ENCODE measurements at places on chromosomes 6 and 20.

DNA sequence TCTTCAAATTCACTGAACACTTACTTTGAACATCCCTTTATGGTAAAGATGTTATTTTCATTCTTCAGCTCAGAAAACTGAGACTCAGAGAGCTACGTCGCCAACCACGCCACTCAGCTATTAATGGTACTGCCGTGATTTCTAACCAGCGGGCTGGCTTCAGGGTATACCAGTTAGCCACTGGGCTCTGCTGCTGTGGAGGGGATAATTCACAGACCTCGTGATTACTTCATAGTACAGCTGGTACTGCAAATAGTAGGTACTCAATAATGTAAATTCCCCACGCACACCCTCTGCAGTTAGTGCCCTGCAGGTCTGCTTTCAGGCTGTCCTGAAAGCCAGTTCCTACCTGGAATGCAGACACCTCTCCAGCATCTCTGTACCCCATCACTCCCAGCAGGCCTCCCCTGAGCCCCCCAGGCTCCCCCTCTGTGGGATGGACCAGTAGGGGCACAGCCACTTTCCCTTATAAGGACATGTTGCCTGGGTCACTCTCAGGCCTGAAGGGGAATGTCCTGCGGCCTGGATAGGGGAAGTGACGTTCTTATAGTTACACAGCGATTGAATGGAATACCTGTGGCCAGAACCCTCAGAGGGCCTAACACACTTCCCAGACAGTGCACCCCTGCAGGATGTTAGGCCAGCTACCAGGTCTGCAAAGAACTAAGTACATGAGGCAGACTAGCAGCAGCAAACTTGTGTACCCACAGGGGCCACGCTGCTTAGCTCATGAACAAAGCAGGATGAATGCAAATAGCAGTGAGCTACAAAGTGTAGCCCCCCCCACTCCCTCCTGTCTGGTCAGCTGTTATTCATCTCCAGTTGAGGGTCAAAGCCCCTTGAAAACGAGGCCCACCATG lies 1.3 kb upstream of the OCSTAMP start:
- DNase-seq: no peak

DNA sequence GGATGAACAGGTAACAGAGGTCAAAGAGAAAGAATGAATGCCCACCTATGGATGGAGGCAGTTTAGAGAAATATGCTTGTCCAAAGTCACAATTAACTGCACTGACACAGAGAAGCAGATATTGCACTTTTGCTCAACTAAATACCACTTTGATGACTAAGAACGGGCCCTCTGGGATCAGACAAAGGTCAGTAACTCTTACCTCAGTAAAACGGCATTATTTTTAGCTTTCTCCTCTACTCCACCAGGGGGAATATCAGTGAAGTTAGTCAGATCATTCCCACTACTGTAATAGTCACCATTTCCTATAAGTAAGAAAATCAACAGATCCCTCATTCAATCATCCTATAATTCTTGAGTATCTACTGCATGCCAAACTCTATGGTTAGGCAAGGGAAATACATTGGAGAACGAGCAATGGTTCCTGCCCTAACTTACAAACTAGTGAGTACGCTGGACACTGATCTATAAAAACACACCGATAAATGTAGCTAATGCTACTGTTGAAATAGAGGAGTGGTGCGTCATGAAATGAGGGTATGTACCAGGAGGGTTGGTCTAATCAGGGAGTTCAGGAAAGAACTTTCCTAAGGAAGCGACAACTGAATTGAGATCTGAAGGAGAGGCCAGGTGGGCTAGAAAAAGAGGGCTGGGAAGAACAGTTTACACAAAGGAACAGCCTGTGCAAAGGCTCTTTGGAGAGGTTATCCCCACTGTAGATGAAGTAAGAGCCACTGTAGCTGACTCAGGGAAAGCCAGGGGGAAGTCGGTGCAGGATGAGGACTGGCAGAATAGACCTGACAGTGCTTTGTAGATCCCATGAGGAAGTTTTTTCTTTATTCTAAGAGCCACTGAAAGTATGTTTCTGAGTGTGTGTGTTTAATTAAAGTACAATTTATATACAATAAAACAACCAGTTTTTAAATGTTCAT lies 9.2 kb downstream of the ECI2 start:
- no peak for DNase-seq

DNA sequence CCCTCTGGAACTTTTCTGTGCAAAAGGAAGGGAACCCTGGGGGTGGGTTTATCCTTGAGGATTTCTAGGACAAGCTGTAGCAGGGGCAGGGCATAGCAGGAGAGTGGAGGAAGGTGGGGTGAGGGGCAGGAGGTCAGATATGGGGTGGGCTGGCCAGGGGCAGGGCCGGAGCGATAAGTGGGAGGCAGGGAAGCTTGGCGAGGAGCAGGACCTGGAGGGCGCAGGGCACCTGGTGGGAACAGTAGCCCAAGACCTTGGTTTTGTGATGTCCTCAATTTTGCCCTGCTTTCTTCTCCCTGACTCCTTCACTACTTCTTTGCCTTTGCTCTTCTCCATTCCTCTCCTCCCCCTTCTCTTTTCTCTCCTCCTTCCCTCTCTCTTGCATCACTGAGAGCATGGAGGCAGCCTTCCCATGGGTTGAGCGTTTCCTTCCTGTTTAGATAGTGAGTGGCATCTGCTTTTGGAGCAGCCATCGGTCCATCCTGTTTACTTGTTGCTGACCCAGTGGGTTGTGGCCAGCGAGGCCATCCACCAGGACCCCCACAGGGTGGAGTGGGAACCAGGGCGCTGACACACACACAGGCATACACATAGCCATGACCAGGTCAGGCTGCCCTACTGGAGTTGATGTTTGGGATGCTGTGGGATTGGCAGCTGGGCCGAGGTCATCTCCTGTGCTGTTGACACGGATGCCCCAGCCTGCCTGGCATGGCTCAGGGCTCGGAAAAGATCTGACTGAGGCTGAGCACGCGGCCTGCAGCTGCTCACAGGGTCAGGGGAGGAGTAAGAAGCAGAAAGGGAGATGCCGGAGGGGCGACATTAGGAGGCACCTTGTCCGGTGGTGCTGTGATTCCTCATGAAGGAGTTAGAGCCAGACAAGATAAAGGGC lies 121.0 kb upstream of the RNF24 start:
- DNase-seq: no peak

GRCh38 chr20:35292504-35293285 lies 470 bp upstream of the FAM83C start:
- no peak for DNase-seq

- no peak for DNase-seq
Measured at GRCh38 chr6:112761740-112762139, 414.6 kb downstream of the RFPL4B start.

GRCh38 chr6:161232010-161232409 lies 41.9 kb downstream of the AGPAT4 start:
- no peak for DNase-seq

DNA sequence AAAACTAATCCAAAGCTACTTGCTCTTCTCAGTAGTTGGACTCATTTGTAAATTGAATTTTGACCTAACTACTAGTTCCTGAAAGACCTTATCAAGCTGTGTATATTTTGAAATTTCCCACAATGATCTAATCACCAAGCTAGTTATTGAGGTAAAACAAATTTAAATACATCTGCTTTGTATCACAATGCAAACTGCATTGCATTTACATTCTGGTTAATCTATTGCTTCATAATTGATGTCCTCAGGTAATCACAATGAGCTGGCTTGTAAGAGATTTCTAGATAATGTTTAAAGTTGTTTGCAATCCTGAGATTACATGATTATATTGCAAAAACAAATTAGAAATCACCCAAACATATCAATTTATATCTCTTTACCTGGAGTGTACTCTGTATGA lies 848.8 kb downstream of the HACE1 start:
- DNase-seq: no peak

DNA sequence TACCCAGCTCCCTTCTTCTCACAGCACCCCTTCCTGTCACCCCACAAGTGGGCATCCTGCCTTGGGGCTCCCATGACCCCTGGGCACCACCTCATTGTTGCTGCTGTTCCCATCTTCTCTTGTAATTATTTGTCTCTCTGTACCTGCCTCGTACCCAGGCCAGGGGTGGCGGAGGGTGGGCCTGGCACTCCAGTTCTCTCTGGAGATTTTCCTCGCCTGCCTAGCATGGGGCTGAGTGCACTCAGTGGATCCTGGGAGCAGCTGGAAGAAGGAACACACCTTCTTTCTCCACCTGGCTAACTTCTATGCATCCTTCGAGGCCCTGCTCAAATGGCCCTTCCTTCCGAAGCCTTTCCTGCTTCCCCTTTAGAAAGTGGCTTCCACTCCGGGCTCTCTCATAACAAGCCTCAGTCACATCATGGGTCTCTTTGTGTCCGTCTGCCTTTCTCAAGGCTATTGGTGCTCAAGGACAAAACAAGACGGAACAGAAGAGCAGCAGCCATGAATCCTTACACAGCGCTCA lies 79.2 kb downstream of the SRC start:
- DNase-seq: no peak

DNA sequence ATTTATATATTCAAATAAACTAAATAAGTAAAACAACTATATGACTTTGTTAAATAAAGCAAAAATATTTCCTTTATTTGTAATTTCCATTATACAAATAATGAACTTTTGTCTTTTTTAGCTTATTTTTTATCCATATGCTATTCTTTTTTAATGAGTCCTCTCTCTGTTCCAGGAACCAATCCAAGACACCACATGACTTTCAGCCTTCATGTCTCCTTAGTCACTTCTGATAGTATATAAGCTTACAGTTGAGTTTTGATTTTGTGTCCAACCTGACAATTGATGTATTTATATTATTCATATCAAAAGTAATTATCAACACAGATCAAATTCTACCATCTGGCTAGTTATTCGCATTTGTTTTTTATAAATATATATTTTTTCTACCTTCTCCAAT lies 582.3 kb upstream of the GJE1 start:
- no peak for DNase-seq

GRCh38 chr6:26576929-26577719 lies 19.6 kb upstream of the ABT1 start:
- peak; percentile 62 for DNase-seq

Data from stimulated activated CD4-positive, alpha-beta T cell treated with anti-CD3 and anti-CD28 coated beads, Interleukin-15, amount 100 ng/mL, for 48 hours (primary cell).